Stimulated activated CD4-positive, alpha-beta T cell treated with anti-CD3 and anti-CD28 coated beads, Interleukin-4, amount 100 ng/mL, for 48 hours (primary cell): ENCODE measurements at places on chromosomes 4 and X.

DNA sequence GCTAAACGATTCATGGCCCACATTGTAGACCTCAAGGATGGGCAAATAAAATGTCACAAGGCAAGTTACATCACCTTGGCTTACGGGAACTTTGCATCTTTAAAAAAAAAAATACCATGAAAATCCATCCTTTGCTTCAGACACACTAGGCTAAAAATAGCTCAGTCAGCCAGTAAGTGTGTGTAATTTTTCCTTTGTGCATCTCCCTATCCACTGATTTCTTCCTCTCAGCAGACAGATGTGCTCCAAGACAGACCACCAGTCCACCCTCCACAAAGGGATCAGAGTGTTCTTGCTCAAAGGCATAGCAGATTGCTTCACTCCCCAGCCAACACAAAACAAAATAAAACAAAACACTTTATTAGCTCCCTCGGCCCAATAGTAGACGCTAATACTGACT is 14.6 kb downstream of the LDB2 start:
- no peak for DNase-seq

GRCh38 chr4:145847764-145848163 is 90.9 kb downstream of the ZNF827 start:
- DNase-seq = no peak

DNA sequence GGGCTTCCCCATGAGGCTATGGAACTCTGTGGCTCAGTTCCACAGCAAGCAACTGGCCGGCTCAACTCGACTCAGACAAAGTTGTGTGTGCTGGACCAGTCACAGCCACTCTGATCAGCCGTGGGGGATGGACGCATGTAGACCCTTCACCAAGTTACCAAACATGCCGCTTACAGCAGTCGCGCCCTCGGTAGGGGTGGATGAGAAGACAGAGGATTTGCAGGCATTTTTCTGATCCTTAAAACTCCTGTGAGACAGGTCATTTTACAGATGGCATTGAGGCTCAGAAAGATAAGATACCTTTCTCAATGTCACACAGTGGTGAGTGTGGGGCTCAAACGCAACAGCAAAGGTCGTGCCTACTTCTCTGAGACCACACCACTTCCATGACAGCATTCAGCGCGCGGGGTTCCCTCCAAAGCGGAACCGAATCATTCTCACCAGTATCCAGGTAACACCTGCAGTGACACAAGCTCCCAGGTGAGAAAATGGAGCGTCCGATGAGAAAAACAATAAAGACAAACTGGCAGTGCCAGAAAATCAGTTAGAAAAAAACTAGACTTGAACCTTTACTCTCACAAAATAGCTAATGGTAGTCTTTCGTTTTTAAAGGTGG is 83.6 kb downstream of the RELL1 start:
- DNase-seq = no peak

DNA sequence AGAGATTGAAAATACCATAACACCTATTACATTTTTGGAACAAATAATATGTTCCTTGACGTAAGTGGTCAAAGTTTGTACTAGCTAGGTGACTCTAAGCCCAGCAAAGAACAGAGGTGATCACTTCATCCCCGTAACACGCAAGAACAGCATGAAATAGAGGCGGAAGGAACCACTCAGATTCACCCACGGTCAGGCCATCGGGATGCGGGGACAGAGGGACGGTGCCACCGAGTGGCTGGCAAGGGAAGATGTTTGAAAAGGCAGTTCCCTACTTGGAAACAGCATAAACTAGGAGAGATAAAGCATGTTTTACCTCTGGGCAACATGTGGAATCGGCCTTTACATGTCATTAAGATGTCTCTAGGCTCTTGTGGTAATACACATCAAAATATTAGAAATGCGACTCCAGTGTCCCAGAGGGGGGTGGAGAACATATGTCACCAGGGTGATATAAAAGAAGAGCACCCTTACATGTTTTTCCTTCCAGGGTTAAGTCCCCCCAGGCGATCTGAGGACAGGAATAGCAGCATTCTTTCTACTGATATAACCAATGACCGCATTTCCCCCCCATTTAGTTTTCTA is 84.0 kb downstream of the PHKA2 start:
- DNase-seq = no peak

GRCh38 chr4:86957215-86957614 is 22.4 kb downstream of the AFF1 start:
- DNase-seq = no peak

GRCh38 chr4:118989098-118990080 is 100.7 kb downstream of the SYNPO2 start:
- no peak for DNase-seq
